ENCODE measurements at places on chromosomes 13 and 19. TPM values are rescaled to one million over a fixed set of nuclear protein-coding genes. Genes with fewer than 3 reads are reported as not detected.

GRCh38 chr13:31049833-31050232 lies 111.9 kb downstream of the HSPH1 start:
- no peak for DNase-seq

GRCh38 chr13:40153516-40153915 lies 498.1 kb downstream of the COG6 start:
- no peak for DNase-seq

Gene SHISA7
- total RNA-seq = not detected

DNA sequence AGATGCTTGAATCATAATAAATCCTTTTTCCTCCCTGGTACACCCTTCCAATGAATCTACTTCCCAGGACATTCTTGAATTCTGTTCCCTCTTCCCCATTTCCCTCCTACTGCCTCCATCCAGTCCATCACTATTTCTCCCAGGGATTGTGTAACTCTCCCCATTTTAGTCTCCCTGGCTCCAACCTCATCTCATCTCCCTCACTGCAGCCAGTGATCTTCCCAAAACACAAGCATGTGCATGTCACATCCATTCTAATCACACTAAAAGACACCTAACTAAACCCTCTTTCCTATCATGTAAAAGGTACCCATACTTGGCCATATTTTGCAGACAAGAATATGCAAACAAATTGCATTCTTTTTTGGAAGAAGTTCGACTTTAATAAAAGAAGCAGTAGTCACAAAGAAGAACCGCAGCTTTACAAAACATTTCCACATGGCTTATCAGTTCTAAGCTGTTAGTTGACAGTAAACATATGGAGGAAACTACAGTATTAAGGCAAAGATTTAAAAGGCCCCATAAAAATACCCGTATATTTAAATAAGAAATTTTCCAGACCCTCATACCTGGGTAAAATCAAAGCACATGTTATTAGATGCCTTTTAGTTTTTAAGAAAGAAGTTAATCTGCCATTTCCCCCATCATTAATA lies 111.0 kb downstream of the KCTD12 start:
- no peak for DNase-seq

- no peak for DNase-seq
These were observed 77.0 kb downstream of the STARD13 start for GRCh38 chr13:33208290-33209220.

Gene SLC7A10
- total RNA-seq = not detected

- peak; percentile 42 for DNase-seq
These were observed at the start of gene GAS6 for GRCh38 chr13:113863524-113864272. Gene GAS6 (minus strand): TSS chr13:113864076. CDS start chr13:113863920, 156 bp downstream.

Gene PBX4
- total RNA-seq = 19.4 TPM

GRCh38 chr19:30457484-30457883 lies 85.3 kb downstream of the ZNF536 start:
- DNase-seq = no peak

Gene WDR62
- 14.3 TPM for total RNA-seq

DNA sequence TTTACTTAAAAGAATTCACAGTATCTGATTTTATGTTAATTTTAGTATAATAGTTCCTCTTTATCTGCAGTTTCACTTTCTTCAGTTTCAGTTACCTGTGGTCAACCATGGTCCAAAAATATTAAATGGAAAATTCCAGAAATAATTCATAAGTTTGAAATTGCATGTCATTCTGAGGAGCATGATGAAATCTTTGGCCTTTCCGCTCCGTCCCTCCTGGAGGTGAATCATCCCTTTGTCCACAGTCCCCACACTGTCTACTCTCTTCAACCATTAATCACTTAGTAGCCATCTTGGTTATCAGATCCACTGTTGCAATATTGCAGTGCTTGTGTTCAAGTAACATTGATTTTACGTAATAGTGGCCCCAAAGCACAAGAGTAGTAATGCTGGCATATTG lies 26.9 kb downstream of the SLITRK6 start:
- DNase-seq = no peak

Gene CABP5
- not detected for total RNA-seq

Gene APOE
- total RNA-seq = 0.70 TPM

Gene FAAP24
- 8.9 TPM for total RNA-seq

GRCh38 chr19:19115954-19116353 lies 22.3 kb downstream of the TMEM161A start:
- DNase-seq = peak; percentile 77

Gene PSG6
- not detected for total RNA-seq

- no peak for DNase-seq
These were observed 59.4 kb downstream of the WTIP start for GRCh38 chr19:34540811-34541557.

Gene ZNF563
- total RNA-seq = 6.6 TPM

GRCh38 chr19:4058693-4059452 lies 7.8 kb downstream of the ZBTB7A start:
- no peak for DNase-seq

DNA sequence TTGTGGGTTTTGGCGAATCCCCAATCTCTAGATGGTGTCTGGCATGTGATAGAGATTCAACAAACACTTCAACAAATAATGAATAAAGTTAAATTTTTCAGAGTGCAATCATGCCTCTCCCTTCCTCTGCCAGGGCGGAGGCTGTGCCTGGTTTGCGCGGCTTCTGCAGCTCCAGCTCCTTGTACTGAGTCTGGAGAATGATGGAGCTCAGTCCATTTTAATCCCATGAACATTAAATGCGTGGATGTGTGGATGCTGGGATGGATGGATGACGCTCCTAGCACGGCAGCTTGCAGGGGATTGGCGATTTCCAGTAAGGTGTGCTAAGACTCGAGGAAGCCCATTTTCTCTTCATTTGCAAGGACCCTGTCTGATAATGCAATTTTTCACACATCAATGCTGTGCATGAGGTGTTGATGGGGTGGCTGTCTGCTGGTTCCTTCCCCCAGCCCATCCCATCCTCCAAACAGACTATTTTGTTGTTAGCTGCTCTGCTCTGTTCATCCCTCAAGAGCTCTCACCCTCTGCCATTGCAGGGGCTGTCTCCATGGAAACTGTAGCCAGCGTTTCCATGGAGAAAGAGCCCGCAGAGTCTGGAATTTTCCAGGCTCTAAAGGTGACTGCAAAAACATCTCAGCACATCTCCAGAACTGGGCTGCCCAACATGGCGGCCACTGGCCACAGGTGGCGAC lies 92.6 kb upstream of the PEG3 start:
- no peak for DNase-seq

DNA sequence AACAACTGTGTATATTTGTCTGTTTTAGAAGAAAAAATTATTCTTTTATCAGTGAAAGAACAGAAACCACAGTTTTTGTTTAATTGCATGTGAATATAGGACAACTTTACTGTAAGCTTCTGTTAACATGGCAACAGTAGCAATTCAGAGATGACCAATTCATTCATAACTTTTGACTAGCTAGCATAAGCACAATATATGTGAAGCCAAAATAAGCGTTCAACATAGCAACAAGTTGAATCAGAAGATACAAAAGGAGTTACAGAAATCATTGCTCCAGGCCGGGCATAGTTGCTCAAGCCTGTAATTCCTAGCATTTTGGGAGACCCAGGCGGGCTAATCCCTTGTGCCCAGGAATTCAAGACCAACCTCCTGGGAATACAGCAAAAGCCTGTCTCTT lies 197.1 kb upstream of the GPC6 start:
- no peak for DNase-seq

DNA sequence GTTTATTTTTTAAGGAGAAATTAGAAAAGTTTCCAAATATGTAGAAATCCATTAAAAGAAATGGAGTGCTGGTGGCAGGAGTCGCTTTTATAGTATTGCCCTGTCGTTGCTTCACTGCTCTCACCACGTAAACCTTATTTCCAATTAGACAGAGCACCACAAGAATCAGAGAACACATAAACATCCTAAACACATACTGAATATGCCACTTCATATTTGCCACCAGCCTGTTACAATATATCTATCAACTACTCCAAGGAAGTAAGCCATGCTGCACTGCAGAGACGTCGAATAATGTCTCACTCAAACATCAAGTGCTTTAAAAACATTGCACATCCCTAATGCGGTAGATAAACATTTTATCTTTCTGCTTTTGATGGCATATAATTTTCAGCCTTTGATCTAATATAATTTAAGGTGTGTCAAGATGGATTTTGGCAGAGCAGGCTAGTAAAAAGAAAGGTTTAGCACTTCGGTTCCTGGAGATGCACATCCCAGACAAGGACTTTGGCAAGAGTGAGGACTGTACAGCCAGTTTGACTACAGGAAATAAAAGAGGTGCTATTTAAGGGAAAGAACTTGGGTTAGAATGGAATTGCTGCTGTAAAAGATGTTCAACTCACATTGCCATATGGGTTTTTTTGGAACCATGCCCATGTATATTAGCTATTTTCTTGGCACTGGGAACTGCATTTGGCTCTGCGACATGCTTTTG lies 932.3 kb downstream of the EFNB2 start:
- no peak for DNase-seq

DNA sequence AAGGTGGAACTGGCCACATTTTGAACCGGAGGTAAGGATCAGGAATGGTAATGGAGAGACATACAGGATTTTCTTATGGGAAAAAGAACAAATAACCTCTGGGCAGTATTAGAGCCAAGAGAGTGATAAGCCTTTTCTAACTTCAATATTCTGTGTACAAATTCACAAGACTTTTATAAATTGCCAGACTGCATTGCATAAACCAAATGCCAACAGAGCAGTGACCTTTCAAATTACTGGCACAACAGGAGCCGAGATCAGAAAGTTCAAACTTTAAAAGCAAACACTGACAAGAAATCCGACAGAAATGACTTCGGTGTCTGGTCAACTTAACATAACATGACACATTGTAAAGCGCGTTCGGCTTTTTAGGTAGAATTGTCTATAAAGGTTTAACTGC lies 737.1 kb downstream of the GPC5 start:
- DNase-seq = no peak

DNA sequence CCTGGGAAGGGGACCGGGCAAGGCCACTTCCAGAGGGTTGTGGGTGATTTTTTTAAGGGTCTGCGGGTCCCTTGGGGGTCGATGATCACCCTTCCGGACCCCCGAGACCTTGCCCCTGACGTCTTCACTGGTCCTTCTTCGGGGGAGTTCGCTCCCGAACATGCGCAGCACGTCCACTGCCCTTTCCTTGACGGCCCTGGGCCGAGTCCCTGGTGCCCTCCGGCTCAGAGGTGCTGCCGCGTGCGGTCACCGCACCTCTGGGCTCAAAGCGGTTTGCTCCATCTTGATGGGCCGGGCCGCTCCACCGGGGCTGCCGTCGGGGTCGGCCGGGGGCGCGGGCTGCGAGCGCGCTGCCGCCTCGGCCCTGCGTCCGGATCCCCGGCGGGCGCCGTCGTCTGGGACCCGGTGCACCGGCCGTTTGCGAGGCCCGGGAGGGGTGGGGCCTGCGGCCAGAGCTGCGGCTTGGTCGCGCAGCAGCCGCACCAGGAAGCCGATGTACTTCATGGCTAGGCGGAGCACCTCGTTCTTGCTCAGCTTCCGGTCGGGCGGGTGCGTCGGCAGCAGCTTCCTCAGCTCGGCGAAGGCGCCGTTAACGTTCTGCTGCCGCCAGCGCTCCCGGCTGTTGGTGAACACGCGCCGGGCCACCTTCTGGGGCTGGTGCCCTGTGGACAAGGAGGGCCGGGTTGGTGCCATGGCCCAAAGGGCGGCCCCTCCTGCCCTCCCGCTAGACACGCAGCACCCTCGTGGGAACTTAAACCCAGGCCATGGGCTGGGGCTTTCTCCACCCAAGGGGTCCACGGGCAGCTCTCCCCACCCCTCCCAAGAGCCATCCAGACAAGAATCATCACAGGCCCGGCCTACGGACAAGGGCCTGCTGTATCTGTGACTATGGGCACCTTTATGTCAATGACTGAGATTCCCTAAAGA lies 3.3 kb downstream of the LYL1 start:
- peak; percentile 89 for DNase-seq

Gene ZNF136
- 12.9 TPM for total RNA-seq

DNA sequence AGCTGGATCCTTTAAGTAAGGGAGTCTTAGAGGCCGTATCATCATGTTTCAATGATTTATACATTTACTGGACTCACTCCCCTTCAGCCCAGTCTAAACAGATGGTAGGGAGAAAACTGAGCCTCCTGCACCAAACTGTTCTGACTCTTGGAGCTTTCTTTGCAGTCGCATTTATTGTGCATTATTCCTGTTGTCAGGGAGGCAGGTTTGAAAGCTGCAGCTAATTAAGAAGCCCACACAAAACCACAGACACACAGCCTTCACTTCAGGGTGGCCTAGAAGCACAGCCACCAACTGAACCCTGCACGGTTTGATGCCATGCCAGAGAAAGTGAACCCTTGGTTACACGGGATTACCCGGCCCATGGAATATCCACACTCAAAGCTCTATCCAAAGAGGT lies 911.0 kb downstream of the UQCRFS1 start:
- no peak for DNase-seq

GRCh38 chr19:40216777-40217026 lies 1.5 kb downstream of the TTC9B start:
- peak; percentile 40 for DNase-seq

Data from activated CD4-positive, alpha-beta T cell treated with anti-CD3 and anti-CD28 coated beads for 36 hours (primary cell).